ENCODE measurements at places on chromosomes 7 and 10. TPM values are rescaled to one million over a fixed set of nuclear protein-coding genes. Genes with fewer than 3 reads are reported as not detected.

SSC4D gene
- total RNA-seq, result 11.0 TPM

INMT gene
- total RNA-seq, result not detected

ADAMTS14 gene
- 1.0 TPM for total RNA-seq

LRRC18 gene
- not detected for total RNA-seq

SUMF2 gene
- total RNA-seq, result 239 TPM

SYT15B gene
- total RNA-seq, result not detected

TRIM24 gene
- 10.4 TPM for total RNA-seq

HOXA5 gene
- 130 TPM for total RNA-seq

GPR15LG gene
- not detected for total RNA-seq

CDNF gene
- total RNA-seq, result not detected

RPEL1 gene
- not detected for total RNA-seq

ACHE gene
- total RNA-seq, result not detected

GNAT3 gene
- not detected for total RNA-seq

C10orf67 gene
- total RNA-seq, result 0.14 TPM

KIAA1549 gene
- 0.58 TPM for total RNA-seq

KIF11 gene
- 7.4 TPM for total RNA-seq

GBX1 gene
- not detected for total RNA-seq

SRRM3 gene
- total RNA-seq, result 1.1 TPM

HELLS gene
- 59.2 TPM for total RNA-seq

SNCG gene
- 315 TPM for total RNA-seq

MAGI2 gene
- total RNA-seq, result 0.84 TPM

ZNF239 gene
- total RNA-seq, result 4.7 TPM

ZNRF2 gene
- total RNA-seq, result 20.3 TPM

SLC18A2 gene
- total RNA-seq, result not detected

ZNF365 gene
- total RNA-seq, result 10.1 TPM

SERPINE1 gene
- total RNA-seq, result 42.4 TPM

AOAH gene
- 4.8 TPM for total RNA-seq

ACTA2 gene
- 41.7 TPM for total RNA-seq

ADAM22 gene
- total RNA-seq, result 0.61 TPM

UBE3C gene
- 46.1 TPM for total RNA-seq

PON3 gene
- not detected for total RNA-seq

LRCH4 gene
- 0.84 TPM for total RNA-seq
